Right renal cortex interstitium (tissue), 3 donors: ENCODE measurements at places on chromosomes 3 and 15. TPM values are rescaled to one million over a fixed set of nuclear protein-coding genes. Genes with fewer than 3 reads are reported as not detected.

The HCLS1 gene
- polyA plus RNA-seq, result 8.0 TPM

- DNase-seq, result no peak
Measured at GRCh38 chr3:52688266-52688665, 2.4 kb downstream of the GNL3 start.

The AHSG gene
- polyA plus RNA-seq, result 2.7 TPM

The RBPMS2 gene
- 9.5 TPM for polyA plus RNA-seq

DNA sequence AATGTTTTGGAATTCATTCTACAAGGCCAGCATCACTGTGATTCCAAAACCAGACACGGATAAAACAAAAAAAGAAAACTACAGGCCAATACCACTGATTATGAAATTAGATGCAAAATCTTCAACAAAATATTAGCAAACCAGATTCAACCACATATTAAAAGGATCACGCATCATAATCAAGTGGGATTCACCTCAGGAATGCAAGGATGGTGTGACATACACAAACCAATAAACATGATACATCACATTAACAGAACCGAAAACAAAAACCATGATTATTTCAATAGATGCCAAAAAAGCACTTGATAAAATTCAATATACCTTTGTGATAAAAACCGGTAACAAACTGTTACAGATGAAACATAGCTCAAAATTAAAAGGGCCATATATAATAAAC is 48.9 kb downstream of the DLG1 start:
- no peak for DNase-seq

DNA sequence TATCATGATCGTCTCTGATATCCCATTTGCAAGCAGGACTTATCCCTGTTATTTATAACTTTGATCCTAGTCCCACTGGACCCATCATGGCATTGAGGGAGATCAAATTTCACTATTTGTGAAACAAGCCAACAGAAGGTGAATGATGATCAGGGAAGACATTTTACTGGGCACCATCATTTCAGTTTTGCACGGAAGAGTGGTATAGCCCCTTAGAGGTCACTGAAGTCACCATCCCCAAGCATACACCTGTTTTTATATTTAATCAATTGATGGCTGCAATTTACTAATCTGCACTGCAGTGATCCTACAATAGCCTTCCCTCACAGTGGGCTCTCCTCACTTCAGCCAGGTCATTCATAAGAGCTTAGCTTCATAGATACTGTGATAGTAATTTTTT is 132.4 kb downstream of the FHIT start:
- DNase-seq, result no peak

DNA sequence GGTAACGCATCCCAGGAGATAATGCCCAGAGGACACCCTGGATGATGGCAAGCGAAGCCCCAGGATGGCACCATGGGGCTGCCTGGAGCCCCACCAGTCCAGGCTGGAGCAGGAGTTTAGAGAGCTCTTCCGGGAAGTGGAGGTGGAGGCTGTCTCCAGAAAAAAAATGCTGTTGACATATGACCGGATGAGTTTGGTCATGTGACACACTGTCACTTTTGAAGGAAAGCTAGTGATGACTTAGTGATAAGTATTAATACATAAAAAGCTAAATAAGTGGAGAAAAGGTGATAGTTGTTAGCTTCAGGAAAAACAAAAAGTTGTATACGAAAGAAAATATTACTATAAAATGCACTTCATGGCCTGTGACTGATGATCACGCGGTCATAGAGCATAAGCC is 20.0 kb upstream of the MYZAP start:
- DNase-seq, result no peak

DNA sequence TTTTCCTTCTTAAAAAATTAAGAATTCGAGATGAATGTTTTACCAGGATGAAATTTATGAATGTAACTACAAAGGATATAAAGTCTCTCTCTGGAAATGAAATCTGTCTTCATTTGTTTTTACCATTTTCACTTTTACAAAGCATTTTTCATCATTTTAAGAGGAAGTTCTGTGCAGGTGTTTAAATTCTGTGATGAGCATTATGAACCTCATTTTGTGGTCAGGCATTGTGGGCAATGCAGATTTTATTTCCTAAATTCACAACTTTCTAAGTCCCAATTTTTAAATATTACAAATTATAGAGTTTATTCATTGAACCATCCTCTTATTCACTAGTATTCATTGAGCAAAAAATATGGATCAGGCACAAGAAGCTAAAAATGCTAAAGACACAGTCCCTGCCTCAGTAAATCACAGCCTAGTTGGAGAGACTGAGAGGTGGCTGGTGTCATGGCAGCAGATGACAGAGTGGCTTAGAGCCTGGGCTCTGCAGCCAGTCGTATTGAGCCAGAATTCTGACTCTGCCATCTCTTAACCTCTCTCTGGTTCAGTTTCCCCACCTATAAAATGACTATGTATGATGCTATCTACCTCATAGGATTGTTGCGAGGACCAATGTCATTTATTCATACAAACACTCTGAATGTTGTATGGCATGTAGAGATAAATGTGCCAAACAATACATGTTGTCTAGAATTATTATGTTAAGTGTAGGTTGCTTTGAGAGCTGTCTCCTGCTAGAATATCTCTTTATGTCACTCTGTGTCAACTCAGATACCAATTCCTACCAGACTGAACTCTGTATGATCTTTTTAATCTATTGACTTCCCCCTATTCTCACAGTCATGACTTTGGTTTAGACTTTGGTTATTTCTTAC is 7.5 kb upstream of the TGFBR2 start:
- no peak for DNase-seq

The NPAP1 gene
- polyA plus RNA-seq, result 0.17 TPM

DNA sequence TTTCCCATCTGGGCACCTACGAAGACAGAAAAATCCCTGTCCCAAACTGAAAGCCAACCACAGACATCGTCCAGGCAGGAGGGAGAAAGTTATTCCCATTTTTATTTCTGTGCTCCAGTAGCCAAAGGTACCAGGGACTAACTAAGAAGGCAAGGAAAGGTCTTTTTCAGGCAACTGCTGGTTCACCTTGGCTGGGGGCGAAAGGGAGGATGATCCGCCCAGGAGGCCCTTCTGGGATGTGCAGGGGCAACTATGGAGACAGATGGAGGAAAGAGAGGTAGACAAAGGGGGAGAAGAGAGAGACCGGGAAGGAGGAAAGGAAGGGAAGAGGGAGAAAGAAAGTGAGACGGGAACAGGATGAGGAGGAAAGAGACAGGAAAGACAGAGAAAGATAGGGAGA is 13.3 kb downstream of the WNT5A start:
- no peak for DNase-seq

DNA sequence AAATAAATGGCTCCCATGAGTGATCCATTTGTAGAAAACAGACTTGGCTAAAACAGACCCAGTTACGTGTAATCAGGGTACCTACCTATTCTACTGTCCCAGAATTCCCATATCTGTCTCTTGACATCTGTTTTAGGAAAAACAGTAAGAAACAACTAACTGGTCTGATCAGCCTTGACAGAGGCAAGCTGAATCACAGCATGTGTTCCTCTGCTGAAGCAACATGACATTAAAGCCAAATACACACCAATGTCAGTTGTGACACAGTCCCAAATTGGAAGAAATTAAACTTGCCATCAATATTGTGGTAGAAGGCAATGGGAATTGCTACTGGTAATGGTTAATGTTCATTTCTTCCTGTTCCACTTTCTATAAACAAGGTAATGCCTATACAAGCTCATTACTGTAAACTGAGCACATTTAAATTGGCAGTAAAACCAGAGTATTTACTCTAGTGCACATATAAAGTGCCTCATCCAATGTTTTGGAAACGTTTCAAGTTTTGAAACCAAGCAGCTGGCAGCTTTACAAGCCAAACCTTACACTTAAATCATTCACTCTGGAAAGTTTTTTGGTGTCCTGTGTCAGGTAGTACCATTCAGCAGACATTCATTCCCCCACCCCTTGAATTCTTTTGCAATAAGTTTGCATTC is 27.0 kb downstream of the ALDH1A2 start:
- peak; percentile 75 for DNase-seq

The CCDC80 gene
- 110 TPM for polyA plus RNA-seq

DNA sequence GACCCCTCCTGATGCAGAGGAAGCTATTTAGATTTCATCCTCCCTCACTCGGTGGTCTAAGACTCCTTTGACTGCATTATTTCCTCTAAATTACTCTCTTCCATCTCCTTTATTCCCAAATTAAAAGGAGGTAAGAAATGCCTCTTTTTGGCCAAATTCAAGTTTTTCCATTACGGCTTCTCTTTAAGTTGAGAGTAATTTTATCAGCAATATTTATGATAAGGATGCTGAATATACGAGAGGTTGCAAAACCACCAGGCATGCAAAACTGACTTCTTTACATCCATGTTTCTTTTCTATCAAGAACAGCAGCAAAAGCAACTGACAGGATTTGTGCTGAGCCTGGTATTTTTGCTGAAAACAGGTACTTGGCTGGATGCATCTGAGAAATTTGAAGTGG is 262.0 kb upstream of the RARB start:
- DNase-seq, result no peak

- no peak for DNase-seq
Measured at GRCh38 chr15:46617507-46617906, 982.7 kb downstream of the SQOR start.

DNA sequence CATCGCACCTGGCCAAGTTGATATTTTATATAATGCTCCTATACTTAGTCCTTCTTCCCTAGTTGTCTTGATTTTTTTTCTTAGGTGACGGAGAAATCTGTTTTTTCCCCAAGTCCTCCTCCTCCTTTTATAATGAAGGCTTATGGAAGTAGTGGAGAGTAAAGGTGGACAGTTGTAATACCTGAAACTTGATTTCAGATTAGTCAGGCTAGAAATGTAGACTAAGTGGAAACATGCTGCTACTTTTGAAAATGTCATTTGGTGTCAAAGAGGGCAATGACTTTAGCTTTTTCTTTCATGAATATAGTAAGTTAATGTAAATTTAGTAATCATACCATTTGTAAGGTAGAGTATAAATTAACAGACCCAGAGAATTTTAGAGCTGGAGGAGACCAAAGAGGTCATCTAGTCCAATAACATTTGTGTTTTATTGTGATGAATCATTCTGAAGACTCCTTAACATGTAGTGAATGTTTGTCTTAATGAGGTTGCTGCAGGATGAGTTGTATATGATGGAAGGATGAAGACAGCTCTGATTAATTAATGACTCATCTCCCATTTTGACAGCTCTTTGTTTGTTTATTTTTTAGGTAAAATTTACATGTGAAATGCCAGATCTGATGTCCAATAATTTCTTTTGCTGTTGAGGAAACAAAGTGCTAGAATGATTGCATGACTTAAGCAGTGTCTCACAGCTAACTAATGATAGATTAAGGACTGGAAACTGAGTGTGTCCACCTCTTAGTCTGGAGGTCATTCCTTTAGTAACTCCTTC is 8.7 kb downstream of the CTDSPL2 start:
- no peak for DNase-seq

The LDHAL6B gene
- 0.11 TPM for polyA plus RNA-seq

The ACP3 gene
- 68.4 TPM for polyA plus RNA-seq
